Stimulated activated CD8-positive, alpha-beta memory T cell treated with anti-CD3 and anti-CD28 coated beads, Interleukin-4, amount 100 ng/mL, for 1 hour (primary cell): ENCODE measurements at places on chromosomes 7 and 10.

DNA sequence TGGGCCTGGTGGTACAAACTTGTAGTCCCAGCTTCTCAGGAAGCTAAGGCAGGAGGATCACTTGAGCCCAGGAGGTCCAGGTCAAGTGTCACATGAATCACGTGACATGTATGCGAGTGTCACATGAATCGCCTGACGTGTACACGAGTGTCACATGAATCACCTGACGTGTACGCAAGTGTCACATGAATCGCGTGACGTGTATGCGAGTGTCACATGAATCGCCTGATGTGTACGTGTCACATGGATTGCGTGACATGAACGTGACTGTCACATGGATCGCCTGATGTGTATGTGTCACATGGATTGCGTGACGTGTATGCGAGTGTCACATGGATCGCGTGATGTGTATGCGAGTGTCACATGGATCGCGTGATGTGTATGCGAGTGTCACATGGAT, 9.5 kb upstream of the ADARB2 start:
- no peak for DNase-seq

GRCh38 chr7:123440101-123440548, 94.3 kb downstream of the IQUB start:
- no peak for DNase-seq

DNA sequence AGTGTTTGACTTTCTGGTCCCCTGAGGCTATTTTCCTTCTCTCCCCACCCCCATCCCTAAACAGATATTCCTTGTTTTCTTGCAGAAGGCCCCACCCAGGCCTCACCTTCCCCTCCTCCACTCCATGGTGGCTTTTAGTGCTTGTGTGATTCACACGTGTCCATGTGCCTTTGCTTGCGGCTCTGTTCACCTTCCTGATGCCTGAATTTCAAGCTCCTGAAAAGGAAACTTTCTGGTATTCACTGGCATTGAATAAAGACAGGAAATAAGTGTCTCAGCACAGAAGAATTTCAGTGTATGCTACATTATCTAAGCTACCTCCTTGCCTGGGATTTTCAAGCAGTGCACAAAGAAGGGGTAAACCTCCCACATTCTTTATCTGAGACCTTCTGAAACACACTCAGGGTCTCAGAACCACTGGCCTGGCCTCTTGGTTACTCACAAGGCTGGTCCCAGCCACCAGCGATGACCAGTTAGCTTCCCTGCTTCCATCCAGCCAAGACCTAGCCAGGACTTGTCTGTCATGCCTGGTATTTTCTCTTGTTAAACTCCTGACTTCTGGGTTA, 17.2 kb upstream of the UBE2H start:
- no peak for DNase-seq

GRCh38 chr7:113119429-113119828, 1.1 kb upstream of the SMIM30 start:
- no peak for DNase-seq

DNA sequence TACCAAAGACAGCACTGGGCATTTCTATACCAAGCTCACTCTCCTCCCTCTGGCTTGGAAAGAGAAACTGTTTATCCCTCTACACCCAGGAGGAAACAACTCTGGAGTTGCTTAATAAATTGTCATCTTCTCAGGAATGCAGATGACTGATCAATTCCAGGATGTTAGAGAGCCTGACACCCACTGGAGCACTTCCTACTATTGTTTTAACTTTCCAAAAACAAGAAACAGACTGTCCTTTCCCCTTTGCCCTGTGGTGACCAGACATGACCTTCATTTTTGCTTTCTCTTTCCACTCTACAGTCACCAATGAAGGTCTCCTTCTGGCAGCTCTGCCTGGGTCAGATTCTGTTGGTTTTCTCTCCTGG, 19.6 kb downstream of the GIMAP4 start:
- DNase-seq: no peak

DNA sequence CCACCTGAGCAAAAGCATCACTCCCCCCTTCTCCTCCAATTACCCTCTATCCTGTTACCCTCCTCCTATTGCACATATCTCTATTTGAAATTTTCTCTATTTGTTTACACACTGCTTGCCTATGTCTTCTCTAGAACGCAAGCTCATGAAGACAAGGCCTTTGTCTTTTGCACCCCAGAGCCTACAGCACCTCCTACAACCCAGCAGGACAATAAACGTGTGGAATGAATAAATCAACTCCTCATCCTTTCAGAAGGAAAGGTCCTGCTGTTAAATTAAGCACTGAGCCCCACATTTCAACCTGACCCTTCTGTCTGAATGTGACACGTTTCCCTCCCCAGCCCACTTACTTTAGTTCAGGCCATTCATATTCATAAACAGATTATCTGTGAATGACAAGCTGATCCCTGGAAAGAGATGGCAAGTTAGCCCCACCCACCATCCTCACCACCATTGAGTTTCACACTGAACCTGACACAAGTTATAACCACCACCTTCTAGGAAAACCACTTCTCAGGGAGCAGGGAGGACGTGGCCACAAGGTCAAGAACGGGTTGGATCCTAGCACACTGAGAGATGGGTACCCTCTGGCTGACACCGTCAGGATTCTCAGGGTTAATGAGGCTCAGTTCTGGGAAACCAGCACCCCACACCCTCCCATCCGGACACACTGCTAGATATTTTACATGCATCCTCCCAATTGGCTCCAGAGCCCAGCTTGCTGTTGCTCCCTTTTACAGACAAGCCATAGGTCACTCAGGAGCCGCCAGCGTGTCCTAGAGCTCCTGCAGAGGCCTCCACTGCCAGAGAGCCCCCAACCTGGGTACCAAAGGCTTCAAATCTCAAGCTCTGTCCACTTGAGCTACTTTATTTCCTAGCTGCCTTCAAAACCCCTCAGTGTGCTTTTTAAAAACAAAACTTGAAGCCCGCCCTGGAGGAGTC, 934 bp downstream of the PRTFDC1 start:
- no peak for DNase-seq

DNA sequence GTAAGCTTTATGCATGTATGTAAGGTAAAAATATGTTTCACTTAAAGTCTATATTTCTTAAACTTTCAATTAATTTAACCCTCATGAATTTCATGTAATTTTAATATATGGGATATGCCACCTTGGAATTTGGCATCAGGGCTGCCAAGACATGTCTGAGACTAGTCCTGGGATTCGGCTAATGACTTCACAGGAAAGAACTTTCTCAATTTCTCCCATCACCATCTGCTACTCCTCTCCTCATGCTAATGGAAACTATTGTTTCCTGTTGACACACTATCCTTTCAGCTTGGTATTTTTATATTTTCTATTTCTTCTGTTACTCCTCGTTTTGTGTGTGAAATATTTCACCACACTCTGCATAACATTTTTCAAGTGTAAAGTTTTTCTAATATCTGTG, 205.9 kb downstream of the ARL4A start:
- DNase-seq: no peak

- DNase-seq: no peak
Measured at GRCh38 chr7:41110186-41110585, 592.7 kb downstream of the INHBA start.

DNA sequence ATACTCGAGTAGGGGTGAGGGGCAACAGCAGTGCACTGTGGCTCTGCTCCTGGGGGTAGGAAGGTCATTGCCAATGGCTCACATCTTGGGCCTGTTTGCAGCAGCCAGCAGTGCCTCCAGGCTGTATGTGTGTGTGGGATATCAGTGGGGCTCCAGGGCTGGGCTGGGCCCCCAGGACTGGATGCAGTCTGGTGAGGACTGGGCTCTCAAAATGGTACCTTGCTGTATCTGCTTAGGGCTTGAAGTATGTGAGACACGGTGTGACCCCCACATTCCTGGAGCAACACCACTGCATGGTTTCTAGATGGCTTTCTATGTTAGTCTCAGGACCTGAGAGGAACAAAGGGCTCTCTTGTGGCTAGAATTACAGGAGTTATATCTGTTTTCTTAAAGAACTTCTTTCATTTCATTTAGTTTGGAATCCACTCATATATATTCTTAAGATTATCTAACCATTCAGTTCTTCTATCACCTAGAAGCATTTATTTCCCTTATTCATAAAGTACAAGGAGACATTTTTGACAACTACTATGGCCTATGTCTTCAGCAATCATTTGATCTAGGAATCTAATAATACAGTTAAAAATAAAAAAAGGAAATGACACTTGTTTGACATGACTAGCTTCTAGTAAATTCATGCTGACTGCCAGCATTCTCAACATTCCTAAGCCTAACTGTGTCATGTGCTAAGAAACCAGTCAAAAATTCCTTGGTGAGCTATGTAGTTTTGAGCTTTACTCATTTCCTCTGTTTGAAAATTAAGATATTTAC, 443.2 kb upstream of the SEMA3A start:
- DNase-seq: no peak

- no peak for DNase-seq
Measured at GRCh38 chr7:131383417-131384285, 56.0 kb downstream of the MKLN1 start.

GRCh38 chr10:105146436-105146835, 505.3 kb downstream of the SORCS3 start:
- no peak for DNase-seq

- DNase-seq: no peak
Measured at GRCh38 chr7:144027070-144027469, 21.7 kb upstream of the OR2A5 start.

- no peak for DNase-seq
Measured at GRCh38 chr7:73985737-73986141, 42.2 kb upstream of the ELN start.

GRCh38 chr10:4511509-4511908, 314.5 kb upstream of the AKR1E2 start:
- DNase-seq: no peak

DNA sequence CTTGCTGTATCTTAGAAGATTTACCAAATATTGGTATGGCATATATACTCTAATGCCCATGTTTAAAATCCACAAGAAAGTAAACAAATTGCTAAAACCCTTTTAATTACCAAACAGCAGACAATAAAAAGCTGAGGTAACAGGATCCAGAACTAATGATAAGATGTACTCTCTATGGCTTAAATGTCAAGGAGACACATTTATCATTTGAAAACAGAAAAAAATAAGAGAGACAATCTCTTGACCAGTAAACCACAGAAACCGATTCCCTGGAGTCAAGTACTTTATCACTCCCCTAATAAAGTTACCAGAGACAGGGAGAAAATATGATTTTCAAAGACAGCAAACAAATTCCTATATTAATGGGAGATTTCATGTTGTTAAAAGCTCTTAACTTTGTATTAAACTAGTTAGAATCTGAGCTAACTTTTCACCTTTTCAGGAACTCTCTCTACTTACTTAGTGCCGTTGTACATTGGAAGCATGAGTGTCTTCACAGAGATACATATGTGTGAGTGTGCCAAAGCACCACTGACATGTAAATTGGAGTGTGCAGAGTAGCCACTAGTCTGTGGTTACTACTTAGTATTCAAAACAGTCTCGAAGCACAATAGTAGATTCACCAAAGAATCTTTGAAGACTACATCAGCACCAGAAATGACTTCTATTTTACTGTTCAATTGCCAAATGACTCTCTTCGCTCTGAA, 44.2 kb downstream of the TSPAN12 start:
- DNase-seq: no peak
